ENCODE measurements at places on chromosomes 6 and 20.

- no peak for DNase-seq
These were observed 284.6 kb downstream of the CDC5L start for GRCh38 chr6:44672086-44672485.

GRCh38 chr6:43579171-43579570 is 3.2 kb downstream of the POLH start:
- DNase-seq: no peak

DNA sequence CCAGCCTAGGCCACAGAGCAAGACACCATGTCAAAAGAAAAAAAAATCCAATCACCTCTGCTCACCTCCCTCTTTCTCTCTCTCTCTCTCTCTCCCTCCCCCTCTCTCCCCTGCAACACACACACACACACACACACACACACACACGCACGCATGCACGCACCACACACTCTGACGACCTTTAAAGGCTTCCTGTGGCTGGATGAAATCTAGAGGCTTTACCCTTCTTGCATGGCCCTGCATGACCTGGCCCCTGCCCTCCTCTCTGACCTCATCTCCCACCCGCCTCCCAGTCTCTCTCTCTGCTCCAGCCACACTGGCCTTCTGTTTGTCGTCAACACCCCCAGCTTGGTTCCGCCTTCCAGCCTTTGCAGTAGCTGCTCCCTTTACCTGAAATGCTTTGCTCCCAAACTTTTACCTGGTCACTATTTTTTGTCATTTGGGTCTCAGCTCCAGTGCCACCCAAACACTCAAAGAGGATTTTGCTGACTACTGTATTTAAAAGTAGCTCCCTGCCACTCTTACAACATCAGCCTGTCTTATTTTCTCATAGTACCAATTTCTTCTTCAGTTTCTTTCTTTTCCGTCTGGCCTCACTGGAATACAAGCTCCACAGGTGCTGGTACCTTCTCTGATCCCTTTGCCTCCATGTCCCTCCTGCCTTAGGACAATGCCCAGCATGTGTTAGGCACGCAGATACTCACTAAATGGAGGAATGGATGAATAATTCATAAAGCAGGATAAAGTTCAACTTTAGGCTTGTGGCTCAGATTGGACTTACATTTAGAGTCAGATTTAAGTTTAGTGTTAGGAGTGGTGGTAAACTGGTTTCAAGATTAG is 4.3 kb upstream of the LTA start:
- DNase-seq: no peak

GRCh38 chr20:64146936-64147477 is 17.2 kb upstream of the MYT1 start:
- no peak for DNase-seq

GRCh38 chr20:4326195-4327065 is 311.1 kb upstream of the RNF24 start:
- no peak for DNase-seq

- DNase-seq: peak; percentile 52
These were observed 55.1 kb downstream of the CDS2 start for GRCh38 chr20:5181958-5182357.

GRCh38 chr20:10375191-10375590 is 58.8 kb downstream of the MKKS start:
- no peak for DNase-seq

GRCh38 chr6:138914701-138915100 is 73.4 kb downstream of the REPS1 start:
- no peak for DNase-seq

DNA sequence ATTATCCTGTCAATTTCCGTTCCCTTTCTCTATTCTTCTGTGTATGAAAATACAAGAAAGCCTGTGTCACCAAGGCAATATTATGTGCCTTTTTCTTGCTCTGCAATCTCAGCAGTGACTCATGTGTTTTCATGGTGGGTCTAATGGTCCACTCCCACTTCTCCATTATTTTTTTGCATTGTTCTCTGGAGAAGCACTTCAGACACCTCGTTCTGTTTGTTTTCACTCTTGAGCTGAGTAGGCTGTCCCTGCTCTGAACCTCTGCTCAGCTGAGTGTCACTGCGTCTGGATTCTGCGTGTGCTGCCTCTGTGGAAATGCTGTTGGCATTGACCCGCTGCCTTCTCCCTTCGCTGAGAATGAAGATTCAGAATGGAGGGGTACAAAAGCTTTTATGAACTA is 230.6 kb downstream of the TMEM242 start:
- no peak for DNase-seq

- DNase-seq: no peak
These were observed 44.9 kb downstream of the MDFI start for GRCh38 chr6:41683273-41683522.

DNA sequence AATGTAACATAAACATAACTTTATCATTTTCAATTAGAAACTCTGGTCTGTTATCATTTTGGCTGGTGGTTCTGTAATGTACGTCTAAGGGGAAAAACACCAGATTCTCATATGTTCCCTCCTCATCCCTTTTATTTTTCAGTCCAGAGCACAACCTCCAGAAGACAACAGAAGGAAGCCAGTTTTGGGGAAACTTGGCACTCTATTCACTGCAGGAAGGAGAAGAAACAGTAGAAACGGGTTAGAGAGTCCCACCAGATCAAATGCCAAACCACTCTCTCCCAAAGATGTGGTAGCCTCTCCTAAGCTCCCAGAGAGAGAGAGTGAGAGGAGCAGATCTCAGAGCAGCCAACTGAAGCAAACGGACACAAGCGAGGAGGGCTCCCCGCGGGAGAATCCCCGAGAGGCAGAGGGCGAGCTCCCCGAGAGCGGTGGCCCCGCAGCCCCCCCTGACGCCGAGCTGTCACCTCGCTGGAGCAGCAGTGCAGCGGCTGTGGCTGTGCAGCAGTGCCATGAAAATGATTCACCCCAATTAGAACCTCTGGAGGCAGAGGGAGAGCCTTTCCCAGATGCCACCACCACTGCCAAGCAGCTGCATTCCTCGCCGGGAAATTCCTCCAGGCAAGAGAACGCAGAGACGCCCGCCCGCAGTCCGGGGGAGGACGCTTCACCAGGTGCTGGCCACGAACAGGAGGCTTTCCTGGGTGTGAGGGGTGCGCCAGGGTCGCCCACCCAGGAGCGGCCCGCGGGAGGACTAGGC is 117.8 kb downstream of the RTN4IP1 start:
- DNase-seq: peak; percentile 77

- DNase-seq: no peak
These were observed 1666.3 kb downstream of the HACE1 start for GRCh38 chr6:103193413-103193812.

- peak; percentile 50 for DNase-seq
These were observed 80.6 kb upstream of the PREP start for GRCh38 chr6:105483492-105483891.

- no peak for DNase-seq
These were observed 70.8 kb upstream of the HEY2 start for GRCh38 chr6:125678601-125679000.

GRCh38 chr6:157825243-157825904 is 2.3 kb downstream of the SNX9 start:
- no peak for DNase-seq

DNA sequence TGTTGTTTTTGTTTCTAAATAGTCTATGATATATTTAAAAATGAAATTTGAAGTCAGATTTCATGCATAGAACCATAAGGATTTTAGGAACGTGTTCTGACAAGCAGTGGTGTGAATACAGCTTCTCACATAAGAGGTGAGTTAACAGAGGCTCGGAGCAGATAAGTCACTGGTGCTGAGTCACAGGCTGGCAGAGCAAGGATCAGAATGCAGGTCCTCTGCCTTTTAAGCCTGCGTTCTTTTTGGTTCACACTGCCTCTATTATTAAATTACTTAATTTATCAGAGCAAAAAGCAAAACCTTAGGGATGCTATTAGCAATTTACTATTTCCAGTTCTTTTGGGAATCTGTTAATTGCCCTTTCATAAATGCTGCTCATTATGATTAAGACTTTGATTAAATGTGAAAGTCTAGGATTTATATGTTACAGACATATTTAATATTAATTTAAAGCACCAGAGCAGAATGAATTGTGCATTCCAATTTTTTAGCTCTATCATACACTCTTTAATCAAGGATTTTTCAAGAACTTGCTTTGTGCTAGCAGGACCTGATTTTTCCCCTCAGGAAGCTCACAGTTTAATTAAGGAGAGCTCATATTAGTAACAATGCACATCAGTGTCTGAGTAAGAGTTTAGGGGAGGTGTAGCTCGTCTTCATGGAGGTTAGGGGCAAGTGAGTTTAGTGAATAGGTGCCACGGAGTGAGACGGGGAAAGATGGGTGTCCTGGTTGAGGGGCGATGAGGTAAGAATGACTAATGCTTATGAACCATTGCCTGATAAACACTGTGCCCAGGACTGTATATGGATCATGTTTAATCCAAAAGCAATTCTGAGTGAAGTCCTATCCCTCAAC is 212.7 kb upstream of the AGPAT4 start:
- DNase-seq: peak; percentile 35

GRCh38 chr6:90770778-90771177 is 183.9 kb upstream of the MAP3K7 start:
- DNase-seq: no peak

GRCh38 chr20:11431621-11432020 is 486.1 kb upstream of the BTBD3 start:
- peak; percentile 25 for DNase-seq

- peak; percentile 9 for DNase-seq
These were observed 9.9 kb upstream of the ZNF311 start for GRCh38 chr6:29014729-29015608.

- DNase-seq: no peak
These were observed 118.1 kb downstream of the IRF4 start for GRCh38 chr6:509676-510075.

DNA sequence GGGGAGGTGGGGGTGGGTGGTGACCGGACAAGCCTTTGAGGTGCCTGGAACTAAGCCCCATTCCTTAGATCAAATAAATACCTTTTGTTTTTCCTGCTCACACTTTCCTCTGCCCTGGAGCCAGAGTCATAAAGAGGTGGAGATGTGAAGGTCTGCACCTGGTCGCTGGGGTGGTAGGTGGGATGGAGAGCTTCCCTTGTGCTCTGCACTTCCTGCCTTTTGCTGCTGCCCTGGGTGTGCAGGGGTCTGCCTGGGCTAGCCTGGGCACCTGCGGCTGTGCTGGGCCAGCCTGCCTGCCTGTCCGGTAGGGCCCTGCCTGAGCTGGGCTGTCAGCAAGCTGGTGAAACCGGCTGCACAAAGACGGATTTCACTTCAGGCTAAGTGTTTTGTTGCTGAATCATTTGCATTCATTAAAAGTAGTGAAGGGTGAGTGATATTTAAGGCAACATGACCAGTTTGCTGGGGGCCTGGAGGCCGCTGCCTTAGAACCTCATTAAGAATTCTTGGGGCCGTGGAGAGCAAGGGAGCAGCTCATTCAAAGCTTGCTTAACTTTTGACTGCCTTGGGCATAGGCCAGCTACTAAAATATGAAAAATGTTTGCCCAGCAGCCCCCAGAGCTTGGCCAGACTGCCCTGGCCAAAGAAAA is 20.5 kb downstream of the PTK7 start:
- peak; percentile 72 for DNase-seq

DNA sequence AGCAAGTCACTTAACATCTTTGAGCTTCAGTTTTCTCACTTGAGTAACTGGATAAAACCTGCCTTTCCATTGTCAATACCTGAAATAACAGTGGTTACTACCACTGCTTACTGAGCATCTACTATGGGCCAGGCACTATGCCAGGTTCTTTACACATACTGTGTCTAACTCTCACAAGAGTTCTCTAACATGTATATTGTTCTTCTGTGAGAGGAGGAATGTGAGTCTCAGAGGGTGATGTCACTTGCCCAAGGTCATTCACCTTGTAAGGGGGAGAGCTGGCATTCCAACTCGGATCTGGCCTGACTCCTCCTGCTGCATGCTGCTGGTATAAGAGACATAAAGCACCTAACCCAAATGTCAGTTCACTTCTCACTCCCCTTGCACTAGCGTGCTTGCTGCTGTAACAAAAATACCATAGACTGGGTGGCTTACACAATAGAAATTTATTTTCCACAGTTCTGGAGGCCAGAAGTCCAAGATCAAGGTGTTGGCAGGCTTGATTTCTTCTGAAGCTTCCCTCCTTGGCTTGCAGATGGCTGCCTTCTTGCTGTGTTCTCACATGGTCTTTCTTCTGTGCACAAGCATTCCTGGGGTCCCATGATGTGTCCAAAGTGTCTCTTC is 21.9 kb upstream of the SGK2 start:
- DNase-seq: no peak

- DNase-seq: no peak
These were observed 573.5 kb downstream of the COL12A1 start for GRCh38 chr6:74632196-74632875.

GRCh38 chr6:156862711-156863110 is 85.5 kb downstream of the ARID1B start:
- no peak for DNase-seq

DNA sequence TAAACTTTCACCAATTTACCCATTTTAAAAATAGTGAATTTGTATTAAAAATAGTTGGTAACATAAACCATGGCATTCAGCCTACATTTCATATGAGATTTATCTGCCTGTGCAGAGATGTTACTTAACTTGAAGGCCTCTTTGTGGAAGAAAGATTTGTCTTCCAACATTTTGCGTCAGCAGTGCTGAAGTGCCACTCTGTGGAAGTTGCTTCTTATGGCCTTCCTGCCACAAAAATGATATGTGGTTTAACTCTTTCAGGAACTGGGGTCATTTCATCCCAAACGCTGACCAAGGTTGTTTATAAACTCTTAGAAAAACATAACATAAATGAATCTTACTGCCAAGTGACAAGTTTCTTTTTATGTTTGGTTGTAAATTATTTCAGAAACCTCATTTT is 246.8 kb downstream of the ARID1B start:
- DNase-seq: no peak

DNA sequence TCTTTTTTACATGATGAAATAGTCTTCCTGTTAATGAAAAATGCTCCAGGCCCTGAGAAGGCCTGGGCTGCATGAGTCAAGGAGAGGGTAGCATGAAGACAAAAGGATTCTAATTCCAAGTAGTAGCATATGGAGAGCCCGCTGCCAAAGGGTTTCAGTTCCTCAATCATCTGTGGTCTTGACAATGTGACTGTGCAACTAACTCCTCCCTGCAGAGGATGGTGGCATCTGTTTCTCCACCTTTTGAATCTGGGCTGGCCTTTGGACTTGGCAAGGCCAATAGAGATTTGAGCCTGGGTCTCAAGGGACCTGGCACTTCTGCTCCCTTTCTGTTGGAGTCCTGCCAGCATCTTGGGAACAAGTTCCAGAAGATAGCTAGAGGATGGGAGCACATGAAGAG is 35.1 kb upstream of the ANKEF1 start:
- no peak for DNase-seq

Measured in AG08395 (cell line).